ENCODE measurements at places on chromosomes 5 and 9.

- DNase-seq: no peak
Observed at GRCh38 chr5:135535820-135536801, at the start of gene NEUROG1. NEUROG1 (minus strand) TSS chr5:135535964; CDS start chr5:135535690, 274 bp downstream.

GRCh38 chr5:74499256-74500050 is 141.1 kb downstream of the ENC1 start:
- DNase-seq: no peak

DNA sequence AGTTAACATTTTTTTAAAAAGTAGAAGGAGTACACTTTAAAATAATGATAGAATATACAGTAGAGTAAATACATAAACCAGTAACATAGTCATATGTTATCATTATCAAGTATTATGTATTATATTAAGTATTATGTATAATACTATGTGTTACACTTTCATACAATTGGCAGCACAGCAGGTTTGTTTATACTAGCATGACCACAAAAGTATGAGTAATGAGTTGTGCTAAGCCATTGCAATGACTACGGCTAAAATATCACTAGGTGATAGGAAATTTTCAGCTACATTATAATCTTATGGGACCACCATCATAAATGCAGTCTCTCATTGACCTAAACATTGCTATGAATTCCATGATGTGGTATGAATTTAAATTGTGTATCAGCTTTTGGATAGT is 506.0 kb downstream of the HTR1A start:
- DNase-seq: no peak

DNA sequence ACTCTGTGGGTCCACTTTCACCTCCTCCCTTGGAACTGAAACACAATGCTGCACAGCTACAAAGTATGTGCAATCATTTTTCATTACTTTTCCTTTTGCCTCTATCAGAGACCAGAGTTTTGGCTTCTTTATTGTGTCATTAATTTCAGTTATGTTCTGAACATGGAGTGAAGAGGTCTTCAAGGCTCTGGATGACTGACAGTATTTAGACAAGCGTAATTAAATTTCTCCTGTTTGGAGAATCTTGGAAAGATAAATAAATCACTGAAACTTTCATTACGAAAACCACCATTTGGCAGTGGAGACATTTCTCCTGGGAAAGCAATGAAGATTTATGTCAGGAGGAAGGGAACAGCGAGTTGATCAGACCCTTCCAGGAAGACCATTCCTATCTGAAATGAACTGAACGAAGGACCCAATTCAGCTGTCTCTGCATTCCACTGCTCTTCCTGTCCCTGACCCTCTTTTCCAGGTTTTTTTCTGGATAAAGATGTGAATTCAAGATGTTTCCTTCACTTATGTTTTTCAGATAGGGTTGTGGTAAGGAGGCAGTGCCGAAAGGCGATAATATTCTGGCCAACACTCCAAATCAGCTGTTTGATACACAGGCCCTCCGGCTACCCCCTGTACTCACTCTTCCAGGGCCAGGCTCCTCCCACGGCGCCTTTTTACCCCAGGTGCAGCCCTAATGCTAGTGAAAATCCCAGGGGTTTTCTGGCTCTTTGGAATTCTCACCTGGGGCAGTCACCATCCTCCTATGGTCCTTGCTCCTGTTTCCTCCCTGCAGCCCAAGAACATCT is 77.2 kb upstream of the OSMR start:
- DNase-seq: no peak

DNA sequence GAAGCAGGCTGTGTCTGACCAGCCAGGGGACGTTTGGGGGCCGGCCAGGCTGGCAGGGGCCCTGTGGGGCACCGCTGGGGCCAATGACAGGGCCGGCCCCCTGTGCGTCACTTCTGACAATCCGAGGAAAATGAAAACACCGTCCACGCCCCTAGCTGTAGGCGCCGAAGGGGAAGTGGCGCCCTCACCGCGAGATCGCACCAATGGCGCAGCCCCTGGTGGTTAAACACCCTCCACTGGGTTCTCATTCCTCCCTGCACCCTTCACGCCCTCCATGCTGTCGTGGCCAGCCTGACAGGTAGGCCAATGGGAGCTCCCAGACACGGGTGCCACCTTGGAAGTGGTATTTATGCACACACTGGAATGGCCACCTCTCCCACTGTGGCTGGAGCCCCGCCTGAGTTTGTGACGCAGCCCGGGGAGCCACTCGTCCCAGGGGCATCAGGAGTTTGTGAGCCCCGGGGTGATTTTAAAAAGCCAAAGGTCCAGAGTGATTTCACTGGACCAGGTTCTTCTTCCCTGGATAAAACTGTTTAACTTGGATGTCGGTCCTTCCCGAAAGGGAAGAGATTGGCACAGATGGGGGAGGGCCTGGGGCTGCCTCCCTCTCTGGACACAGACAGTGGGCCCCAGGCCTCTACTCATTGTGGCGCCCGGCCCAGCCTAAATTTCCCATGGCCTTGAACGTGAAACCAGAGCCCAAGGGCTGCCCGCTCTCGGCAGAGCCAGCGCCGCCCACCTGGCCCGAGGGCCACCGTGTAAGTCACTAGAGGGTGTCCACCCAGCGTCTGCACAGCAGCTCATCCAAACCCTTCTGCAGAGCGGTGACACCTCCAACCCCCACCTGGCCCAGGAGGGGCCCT is 49.7 kb downstream of the NKD2 start:
- no peak for DNase-seq

- DNase-seq: no peak
Observed at GRCh38 chr5:172612771-172613170, 28.3 kb upstream of the NEURL1B start.

- no peak for DNase-seq
Observed at GRCh38 chr9:82972446-82972845, 90.5 kb downstream of the RASEF start.

DNA sequence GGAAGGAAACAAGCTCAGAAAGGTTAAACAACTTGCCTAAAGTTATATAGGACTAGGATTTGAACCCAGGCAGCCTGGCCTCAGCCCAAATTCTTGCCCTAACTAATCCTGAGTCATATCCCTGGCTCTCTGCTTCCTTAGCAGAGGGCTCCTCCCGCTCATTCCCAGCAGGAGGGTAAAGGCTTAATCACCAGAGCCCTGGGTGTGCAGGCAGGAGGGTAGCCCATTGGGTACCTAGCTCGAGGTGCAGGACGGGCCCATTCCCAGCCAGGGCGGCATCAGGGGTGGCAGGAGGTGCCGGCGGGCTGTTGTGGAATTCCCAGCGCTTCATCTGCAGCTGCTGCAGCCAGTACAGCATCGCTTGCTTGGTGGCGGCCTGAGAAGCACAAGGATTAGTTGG is 3.9 kb downstream of the TBC1D2 start:
- no peak for DNase-seq

- no peak for DNase-seq
Observed at GRCh38 chr5:150258130-150258529, 31.4 kb downstream of the CAMK2A start.

- DNase-seq: no peak
Observed at GRCh38 chr5:146986469-146986868, 107.9 kb upstream of the PPP2R2B start.

GRCh38 chr9:30997291-30997690 is 1387.2 kb upstream of the ACO1 start:
- DNase-seq: no peak

DNA sequence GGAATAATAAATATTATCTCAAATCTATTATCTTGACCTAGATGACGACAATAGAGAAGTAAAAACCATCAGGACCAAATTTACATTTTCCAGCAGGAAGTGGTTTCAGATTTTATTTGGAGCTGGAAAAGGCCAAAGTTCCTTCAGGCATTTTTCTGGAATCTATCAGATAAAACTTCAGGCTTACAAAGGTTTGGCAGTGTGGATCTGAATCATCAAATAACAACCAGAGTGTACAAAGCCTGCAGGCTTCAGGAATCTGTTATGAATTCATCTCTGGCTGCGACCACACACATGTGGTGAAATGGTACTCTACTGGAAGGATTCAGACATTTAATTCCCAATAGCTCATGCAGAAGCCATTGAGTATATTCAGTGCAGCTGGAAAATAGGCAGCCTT is 726.4 kb upstream of the GRAMD2B start:
- DNase-seq: no peak

- no peak for DNase-seq
Observed at GRCh38 chr5:10627160-10627701, 63.4 kb downstream of the ANKRD33B start.

DNA sequence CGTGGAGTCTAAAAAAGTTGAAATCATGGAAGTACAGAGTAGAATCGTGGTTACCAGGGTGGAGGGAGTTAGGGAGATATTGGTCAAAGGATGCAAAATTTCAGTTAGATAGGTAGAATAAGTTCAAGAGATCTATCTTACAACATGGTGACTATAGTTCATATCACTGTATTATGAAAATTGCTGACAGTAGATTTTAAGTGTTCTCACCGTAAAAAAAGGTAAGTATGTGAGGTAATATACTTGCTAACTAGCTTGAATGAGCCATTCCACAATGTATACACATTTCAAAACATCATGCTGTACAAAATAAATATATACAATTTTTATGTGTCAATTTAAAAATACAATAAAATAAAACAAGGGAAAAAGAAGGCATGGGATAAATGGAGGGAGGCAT is 392.1 kb downstream of the CAAP1 start:
- no peak for DNase-seq

GRCh38 chr5:33583332-33583731 is 142.6 kb downstream of the TARS1 start:
- DNase-seq: no peak

DNA sequence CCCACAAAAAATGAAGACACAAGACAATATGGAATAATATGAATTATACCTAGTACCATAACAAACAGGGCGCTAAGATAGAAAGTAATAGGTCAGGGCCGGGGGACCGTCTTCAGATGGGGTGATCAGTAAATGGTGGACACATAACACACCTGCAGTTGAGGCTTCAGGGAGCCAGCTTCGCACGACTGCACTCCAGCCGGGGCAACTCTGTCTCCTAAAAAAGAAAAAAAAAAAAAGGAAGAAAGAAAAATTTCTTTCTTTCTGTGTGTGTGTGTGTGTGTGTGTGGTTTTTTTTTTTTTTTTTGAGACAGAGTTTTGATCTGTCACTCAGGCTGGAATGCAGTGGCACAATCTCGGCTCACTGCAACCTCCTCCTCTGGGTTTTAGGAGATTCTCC is 75.0 kb upstream of the HSPA9 start:
- DNase-seq: no peak

DNA sequence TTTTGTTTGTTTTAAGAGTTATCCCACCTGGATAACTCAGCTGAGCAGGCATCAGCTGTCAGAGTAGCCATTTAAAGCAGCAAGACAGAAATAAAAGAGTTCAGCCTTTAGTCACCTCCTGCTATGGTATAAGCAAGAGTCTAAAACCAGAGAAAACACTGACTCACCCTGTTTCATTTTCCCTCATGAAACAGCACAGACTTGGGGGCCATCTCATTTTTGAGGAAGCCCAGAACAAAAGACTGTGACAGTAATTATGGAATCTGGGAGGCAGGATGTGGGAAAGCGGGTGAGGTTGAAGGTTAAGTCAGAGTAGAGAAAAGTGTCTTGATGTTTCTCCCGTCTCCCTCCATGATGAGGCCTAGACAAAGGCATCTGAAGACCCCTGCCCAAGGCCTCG is 90.2 kb upstream of the FAM174A start:
- DNase-seq: no peak

- DNase-seq: no peak
Observed at GRCh38 chr9:33467526-33467925, 6.2 kb downstream of the NOL6 start.

GRCh38 chr5:124461941-124462340 is 284.5 kb downstream of the ZNF608 start:
- DNase-seq: no peak

DNA sequence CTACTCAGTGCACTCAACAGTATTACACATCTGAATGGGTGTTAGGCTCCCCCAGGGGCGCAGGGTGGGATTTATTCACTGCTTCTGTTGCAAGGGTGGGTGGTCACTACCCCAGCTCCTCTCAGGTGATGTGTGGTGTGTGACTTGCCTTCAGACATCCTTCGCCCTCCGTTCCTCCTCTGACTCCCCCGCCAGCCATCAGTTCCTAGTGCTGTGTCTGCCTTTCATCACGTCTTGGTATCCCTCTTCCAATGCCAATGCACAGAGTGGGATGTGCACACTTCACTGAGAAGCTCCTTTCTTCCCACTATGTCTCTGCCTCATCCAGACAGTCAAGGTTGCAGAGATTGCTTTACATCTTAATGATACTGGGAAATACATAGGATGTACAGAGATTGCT is 79.4 kb downstream of the SLIT3 start:
- DNase-seq: no peak

GRCh38 chr9:122130837-122131236 is 28.7 kb downstream of the NDUFA8 start:
- DNase-seq: no peak

DNA sequence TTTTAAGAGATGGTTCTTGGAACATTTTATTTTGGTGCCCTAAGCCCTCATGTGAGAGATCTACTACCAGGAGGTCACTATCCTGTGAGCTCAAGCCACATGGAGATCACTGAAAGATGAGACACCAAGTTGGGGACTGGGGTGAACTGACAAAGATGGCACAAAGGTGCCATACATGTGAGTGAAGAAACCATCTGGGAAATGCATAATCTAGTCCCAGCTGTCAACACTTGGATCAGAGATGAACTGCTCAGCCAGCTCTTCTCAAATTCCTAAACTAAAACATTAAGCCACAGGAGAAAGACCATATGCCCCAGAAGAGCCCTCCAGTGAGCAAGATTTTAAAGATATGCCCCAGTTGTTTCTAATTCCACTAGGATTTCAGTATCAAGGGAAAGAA is 22.2 kb upstream of the MYOT start:
- no peak for DNase-seq

GRCh38 chr5:114317751-114318150 is 44.1 kb upstream of the KCNN2 start:
- no peak for DNase-seq

GRCh38 chr9:26504057-26504456 is 388.5 kb downstream of the CAAP1 start:
- DNase-seq: no peak

DNA sequence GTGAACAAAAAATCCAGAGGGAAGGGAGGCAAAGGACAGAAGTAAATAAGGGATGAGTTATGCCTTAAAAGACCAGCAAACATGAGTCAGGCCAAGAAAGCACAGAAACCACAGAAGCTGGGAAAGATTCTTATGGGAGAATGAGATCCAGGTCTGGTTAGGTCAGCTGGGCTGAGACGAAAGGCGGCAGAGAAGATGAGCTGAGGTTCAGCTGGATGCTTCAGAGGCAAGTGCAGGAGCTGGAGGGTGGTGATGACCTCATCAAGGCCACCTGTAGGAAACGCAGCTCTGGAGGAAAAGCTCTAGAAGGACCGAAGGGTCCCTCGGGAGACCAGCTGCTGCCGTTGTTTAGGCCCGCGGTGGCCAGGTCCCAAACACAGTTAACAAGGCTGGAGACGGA is 152.0 kb downstream of the MYO10 start:
- no peak for DNase-seq
